ENCODE measurements at places on chromosomes 2 and 18.

- DNase-seq, result no peak
Observed at GRCh38 chr18:65527879-65528633, 222.8 kb upstream of the CDH7 start.

- DNase-seq, result no peak
Observed at GRCh38 chr18:47893939-47894699, 36.3 kb downstream of the SMAD2 start.

GRCh38 chr2:207240649-207241048 lies 74.9 kb upstream of the KLF7 start:
- DNase-seq, result no peak

DNA sequence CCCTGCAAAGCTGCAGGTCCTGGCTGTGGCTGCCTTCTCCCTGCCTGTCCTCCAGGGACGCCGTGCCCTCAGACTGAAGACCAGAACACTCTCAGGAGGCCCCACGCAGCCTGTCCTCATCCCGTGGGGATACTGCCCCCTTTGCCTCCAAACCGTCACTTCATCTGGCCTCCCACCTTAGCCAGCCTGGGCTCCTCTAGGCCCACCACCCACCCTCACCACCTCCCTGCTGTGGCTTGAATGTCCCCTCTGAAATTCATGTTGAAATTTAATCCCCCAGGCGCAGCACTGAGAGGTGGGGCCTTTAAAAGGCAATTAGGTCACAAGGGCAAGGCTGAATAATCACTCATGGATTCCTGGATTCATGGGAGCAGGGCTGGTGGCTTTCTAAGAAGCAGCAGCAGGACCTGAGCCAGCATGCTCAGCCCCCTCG lies 198.2 kb downstream of the SEPTIN10 start:
- no peak for DNase-seq

GRCh38 chr2:151052850-151053660 lies 208.6 kb downstream of the RBM43 start:
- DNase-seq, result no peak

- DNase-seq, result no peak
Observed at GRCh38 chr2:197626965-197627625, 48.3 kb downstream of the RFTN2 start.

DNA sequence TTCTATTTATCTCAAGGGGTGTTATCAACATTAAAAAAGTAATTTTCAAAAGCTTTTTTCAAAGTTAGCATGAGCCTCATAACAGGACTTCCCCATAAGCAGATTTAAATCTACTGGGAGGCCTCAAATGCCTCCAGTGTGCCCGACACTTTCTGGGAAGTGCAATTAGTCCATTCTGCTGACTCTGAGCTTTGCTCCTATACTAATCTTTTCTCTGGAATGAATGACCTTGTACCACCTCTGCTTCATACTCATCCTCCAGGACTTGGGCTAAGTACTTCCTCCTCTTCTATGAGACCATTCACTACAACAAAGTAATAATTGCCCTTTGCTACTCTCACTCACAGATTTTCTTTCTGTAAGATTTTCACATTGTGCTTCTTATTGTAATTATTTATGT lies 111.1 kb downstream of the RIT2 start:
- DNase-seq, result no peak

DNA sequence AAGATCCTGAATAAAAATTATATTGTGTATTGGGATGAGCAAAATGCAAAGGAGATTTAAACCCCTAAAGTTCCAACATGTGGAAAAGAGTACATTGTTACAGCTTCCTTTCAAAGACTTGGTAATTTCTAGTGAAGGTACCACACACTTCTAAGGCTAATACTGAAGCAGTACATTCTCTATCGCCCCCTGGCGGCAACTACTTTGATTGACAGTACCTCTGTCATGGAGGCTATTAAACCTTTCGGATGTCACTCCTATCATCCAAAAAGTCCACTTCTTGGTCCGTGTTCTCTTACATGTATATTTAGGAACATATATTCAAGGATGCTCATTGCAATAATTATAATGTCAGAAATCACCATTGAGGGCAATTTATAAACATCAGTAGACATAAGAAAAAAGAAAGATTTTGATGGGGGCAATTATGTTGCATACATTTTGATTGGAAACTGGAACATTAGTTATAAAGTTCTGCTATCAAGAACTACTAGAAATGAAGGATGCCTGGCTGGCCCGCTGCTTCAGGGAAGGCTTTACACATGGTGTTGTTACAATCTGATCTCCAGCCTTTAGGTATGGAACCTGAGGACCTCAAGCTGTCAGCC lies 601.6 kb downstream of the CPS1 start:
- peak; percentile 59 for DNase-seq

DNA sequence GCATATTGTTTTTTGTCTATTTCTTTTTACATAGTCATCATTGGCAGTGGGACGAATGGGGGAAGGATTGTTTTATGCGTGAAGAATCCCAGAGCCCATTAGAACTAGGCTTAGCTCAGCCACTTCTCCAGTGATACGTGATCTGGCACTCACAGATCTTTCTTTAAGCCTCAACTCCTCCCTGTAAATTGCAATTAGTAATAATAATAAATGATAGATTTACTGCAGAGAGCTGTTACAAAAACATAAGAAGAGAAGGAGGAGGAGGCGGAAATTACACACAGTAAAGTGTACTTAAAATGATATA lies 629.3 kb downstream of the NRXN1 start:
- DNase-seq, result no peak

DNA sequence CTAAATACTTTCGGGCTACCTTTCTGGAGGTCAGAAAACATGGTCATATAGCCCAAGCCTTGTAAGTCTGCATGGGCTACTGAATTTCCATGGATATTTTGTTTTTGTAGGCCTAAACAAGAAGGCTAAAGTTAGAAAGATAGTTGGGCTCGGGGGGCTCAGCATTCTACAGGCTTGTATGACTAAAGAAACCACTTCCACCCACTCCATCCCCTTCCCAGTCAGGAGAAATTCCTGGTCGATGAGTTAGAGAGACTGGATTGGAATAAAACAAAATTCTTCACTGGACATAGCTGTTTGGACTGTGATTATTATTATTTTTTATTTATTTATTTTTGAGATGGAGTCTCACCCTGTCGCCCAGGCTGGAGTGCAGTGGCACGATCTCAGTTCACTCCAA lies 539.4 kb upstream of the TNP1 start:
- DNase-seq, result no peak

DNA sequence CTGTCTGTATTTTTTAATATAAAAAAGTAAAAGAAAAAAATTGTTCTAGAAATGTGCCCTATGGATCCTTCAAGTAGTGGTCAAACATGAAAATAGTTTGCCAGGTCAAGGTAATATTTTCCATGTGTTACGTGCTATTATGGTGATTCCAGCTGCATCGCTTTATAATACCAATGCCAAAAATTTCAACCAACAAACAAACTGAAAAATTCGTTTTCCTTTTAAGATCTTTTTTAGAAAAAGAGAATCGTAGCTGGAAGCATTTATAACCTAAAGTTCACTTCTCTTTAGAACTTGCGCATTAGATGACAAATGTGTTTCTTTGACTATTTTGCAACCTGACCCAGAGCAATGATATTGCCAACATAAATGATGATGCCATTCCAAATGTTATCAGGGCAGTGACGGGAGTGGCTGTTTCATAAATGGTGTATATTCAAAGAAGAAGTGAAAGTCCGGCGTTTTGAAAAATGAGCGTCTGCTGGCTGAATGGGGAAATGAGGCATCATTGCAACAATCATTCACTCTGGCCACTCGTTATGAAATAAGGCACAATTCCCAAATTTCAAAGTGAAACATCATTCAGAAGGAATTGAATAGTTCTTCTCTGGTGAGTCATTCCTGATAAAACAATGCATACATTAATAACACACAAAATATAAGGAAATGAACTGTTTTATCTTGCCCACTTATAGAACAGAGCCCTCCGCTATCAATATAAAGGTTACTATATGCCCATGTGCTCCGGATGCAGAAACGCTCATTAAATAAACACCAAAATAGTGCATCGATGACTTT lies 297.4 kb downstream of the TGIF1 start:
- no peak for DNase-seq

DNA sequence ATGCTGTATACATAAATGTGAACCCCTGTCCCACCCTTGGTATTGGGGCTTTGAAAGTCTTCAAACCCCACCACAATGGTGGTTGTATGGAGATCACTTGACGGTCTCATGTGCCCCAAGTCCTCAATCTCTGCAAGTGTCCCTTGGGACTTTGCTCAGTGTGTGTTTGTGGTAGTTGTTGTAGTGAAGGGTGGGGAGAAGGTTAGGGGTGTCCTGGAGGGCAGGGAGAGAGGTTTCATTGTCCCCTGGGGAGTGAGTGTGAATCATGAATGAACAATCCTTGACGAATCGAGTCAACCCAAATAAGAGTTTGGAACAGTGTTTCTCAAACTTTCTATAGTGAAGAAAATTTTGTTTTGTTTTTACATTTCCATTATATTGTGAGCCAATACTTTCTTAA lies 28.1 kb downstream of the COL4A3 start:
- no peak for DNase-seq

DNA sequence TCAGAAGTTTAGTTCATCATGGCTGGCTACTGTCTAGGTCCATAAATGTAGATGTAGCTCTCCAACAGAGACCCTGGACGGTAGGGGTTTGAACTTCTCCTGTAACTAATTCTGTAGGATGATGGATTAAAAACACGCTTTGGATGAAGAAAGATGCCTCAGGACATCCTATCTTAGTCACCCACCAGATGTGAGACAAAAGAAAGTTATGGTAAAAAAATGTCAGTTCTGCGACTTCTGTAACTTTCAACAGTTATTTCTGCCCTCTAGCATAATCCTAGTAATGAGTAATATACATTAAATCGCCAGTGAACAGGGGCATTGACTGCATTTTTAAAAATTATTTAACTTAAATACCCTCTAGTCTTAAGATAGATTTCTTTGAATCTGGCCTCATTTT lies 210.1 kb upstream of the LRATD1 start:
- no peak for DNase-seq

GRCh38 chr2:20165677-20166509 lies 59.0 kb downstream of the SDC1 start:
- no peak for DNase-seq

GRCh38 chr2:96868555-96869280 lies 1.2 kb downstream of the SEMA4C start:
- DNase-seq, result peak; percentile 55

DNA sequence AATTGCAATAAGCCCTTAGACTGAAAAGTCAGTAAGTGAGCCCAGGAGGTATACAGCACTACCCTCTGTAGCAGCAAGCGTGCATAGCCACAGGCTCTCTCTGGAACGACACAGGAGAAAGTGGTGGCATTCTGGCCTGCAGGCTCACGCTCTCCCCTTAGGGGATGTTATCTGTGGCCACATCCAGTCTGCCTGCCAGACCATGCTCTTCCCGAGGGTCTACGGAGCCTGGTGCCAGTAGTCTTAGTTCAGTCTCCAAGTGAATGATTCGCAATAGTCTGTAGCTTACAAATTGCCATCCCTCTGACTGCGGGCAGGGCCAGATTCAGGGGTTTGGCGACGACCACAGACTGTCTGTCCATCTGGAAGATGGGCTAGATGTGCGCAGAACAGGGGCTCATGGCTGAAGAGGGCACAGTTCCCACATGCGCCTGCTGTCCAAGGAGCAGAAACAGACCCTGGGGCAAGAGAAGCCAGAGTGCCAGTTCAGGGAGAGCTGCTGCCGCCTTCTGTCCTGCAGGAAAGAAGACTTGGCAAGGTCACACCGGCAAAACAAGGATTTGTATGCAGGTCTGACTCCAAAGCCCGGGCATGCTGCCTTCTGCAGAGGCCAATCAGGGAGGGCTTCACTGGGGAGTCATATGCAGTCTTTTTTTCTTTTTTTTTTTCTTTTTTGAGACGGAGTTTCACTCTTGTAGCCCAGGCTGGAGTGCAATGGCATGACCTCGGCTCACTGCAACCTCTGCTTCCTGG lies 3.5 kb upstream of the KLF11 start:
- DNase-seq, result no peak

DNA sequence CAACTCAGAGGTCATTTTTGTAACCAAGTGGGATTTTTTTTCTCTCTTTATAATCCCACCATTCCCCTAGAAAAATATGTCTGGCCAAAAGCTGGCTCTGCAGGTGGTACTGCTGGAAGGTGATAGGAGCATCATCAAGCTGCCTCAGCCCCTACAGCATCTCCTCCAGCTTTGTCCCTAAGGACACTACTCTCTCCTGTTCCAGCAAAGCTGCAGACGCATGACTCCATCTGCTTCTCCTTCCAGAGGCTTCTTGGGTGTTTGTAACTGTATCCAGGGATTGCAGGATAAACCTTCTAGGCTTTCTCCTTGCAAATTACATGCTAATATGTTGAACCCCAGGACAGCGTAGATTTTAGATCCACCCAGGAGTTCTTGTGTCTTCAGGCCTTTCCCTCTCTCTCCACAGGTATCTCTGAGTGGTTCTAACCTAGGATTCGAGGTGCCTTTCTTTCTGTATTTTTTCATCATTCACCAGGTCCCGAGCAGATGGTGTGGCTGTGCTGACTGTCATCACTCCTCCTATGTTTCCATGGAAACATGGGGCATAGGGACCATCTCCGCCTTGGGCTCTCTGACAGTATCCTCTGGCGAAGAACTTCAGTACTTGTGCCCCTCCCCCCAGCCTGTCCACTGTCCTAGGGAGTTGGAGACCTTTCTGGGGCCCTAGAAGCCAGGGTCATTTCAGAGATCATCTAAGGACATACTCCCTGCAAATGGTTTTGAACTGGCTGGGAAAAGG lies 34.3 kb downstream of the AFF3 start:
- no peak for DNase-seq

GRCh38 chr18:56541340-56541739 lies 97.1 kb downstream of the TXNL1 start:
- DNase-seq, result no peak

- no peak for DNase-seq
Observed at GRCh38 chr2:26634636-26635230, 6.4 kb downstream of the CIB4 start.

- DNase-seq, result no peak
Observed at GRCh38 chr2:85737961-85738360, 15.8 kb upstream of the ATOH8 start.

Measured in activated CD4-positive, alpha-beta T cell treated with anti-CD3 and anti-CD28 coated beads, Interleukin-2, amount 50 U/mL, for 1 hour (primary cell).